ENCODE measurements at places on chromosomes 4 and X.
A peak's percentile ranks its signal among the peaks of the same experiment; 100 is the strongest.

DNA sequence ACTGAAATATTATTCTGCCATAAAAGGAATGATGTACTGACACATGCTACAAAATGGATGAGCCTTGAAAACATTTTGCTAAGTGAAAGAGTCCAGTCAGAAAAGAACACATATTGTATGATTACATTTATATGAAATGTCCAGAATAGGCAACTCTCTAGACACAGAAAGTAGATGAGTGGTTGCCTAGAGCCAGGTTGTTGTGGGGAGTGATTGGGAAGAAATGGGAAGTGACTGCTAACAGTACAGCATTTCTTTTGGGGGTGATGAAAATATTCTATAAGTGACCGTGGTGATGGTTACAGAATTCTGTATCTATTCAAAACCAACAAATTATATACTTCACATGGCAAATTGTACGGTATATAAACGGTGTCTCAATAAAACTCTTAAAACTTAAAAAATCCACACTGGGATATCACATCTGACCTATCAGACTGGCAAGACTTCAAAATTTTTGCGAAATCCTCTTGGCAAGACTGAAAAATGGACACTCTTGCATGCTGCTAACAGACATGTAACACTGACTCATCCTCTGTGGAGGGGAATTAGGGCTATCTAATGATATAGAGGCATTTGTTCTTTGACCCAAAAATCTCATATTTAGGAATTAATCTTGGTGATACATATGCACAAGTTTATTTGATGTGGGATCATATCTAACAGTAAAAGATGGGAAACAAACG lies 71.8 kb downstream of the FAM13A start:
- H3K36me3 ChIP-seq: no peaks in the 10 kb centered on the region
- H3K4me1 ChIP-seq: peaks cover 16% of the 10 kb centered on the region

DNA sequence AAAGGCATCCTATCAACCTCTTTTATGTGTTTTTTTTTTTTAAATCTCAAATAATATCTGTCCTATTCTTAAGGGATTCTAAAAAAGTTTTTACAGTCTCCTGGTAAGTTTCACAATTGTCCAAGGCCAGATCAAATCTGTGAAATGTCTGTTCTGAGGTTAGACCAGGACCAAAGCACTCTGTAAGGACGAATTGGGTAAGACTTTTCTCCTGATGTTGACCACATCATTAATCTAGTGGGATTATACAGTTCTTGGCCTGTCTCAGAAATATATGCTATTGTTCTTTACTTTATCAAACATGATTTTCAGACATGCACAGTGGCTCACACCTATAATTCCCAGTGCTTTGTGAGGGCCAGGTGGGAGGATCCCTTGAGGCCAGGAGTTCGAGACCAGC lies 45.8 kb upstream of the TMEM131L start:
- H3K27ac ChIP-seq: no peak overlapping the region
- no peaks in the 10 kb centered on the region for H3K36me3 ChIP-seq
- H3K4me3 ChIP-seq: no peak overlapping the region
- H3K4me1 ChIP-seq: no peaks in the 10 kb centered on the region
- peak; percentile 34 for DNase-seq
- no peaks in the 10 kb centered on the region for H3K27me3 ChIP-seq

DNA sequence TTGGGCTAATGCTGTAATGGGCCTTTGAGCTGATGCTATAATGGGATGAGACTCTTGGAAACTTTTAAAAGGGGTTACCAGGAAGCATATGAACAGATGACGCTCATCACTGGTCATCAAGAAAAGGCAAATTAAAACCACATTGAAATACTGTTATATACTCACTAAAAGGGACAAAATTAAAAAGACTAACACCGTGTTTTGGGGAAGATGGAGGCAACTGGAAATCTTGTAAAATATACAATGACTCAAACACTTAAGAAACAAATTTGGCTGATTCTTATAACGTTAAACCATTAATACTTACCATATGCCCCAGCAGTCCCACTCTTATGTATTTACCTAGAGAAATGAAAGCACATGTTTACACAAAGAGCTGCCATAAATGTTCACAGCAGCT lies 207.2 kb upstream of the GPRIN3 start:
- H3K4me1 ChIP-seq: peaks cover 8% of the 10 kb centered on the region
- no peak for DNase-seq
- peaks cover 3% of the 10 kb centered on the region for H3K27me3 ChIP-seq
- H3K27ac ChIP-seq: no peak overlapping the region

DNA sequence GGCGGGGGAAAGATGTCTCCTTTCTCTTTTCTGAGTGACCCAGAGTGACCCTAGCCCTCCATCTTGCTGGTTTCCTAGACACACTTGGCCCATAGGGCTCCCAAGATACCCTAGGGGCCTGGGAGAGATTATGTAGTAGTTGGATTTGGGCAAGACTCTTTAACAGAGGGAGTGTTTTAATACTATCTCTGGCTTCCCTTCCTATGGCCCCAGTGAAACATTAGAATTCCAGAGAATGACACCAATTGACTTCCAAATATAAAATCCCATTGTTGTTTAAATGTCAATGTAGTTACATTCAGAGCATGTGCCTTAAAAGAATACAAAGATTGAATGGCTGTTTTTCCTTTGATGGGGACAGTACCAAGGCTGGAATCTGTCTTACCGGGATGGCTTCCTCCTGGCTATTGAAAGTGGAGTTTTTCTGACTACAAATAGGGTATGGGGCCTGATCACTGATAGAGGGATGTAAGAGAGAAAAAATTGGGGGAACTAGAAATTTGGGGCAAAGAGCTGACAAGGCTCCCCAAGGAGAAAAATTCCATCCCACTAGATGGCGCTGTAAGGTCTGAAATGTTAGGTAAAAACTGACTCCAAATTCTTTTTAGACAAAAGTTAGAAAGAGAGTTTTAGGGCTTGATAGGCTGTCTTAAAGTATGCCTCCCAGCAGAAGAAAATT lies 10.7 kb downstream of the TENT5D start:
- H3K4me1 ChIP-seq: no peaks in the 10 kb centered on the region
- no peaks in the 10 kb centered on the region for H3K27me3 ChIP-seq
- DNase-seq: no peak

GRCh38 chrX:11407331-11408108 lies 114.3 kb downstream of the AMELX start:
- H3K27me3 ChIP-seq: no peaks in the 10 kb centered on the region
- H3K4me3 ChIP-seq: no peak overlapping the region
- H3K4me1 ChIP-seq: peaks cover 7% of the 10 kb centered on the region
- peak overlapping the region; percentile 60 for H3K27ac ChIP-seq

Measured in osteoblast (primary cell).